ENCODE measurements at places on chromosomes 7 and 10.

GRCh38 chr10:48464121-48464870 lies 140.6 kb downstream of the ARHGAP22 start:
- no peak for DNase-seq

DNA sequence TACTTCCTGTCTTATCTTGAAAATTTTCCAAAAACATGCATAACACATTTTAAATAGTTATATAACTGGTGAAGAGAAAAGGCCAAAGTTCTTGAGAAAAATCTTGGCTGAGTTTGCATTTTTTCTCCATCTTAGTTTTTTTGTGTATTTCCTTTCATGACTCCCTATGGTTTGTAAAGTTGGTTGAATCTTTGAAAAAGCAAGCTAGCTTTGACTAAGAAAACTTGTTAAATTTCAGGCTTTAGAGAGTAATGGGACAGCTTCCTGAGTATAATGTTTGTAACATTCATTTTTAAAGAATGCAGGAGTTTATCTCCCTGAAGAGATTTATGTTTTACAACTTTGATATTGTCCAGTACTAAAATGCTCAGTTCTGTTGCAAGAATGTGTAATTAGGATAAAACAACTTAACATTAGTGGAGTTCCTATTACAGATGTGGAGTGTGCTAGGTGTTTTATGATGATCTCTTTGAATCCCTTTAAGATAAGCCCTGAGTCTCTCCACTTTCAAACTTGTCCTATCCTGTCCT lies 11.1 kb upstream of the HERPUD2 start:
- no peak for DNase-seq

DNA sequence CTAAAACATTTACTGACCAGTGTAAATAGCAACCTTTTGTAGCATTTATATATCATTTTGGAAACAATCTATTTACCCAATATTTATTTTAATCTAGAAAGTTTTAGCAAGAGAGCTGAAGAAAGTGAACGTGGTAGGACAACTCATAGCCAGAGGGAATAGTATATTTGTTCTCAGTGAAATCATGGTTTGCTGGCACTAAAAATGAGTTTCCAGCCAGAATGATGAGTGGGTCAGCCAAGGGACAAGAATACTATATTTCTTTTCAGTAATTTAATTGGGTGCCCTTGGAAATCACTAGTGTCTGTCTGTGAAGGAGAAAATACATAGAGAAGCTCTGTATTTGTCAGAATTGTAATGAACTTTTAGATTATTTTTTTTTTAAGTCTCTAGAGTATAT lies 74.9 kb downstream of the MINPP1 start:
- DNase-seq = no peak

- DNase-seq = no peak
These were observed 155.9 kb upstream of the ASAH2 start for GRCh38 chr10:50407076-50407801.

- no peak for DNase-seq
These were observed 43.2 kb downstream of the DPYSL4 start for GRCh38 chr10:132229834-132230556.

GRCh38 chr7:47428052-47428767 lies 153.7 kb downstream of the TNS3 start:
- DNase-seq = no peak

DNA sequence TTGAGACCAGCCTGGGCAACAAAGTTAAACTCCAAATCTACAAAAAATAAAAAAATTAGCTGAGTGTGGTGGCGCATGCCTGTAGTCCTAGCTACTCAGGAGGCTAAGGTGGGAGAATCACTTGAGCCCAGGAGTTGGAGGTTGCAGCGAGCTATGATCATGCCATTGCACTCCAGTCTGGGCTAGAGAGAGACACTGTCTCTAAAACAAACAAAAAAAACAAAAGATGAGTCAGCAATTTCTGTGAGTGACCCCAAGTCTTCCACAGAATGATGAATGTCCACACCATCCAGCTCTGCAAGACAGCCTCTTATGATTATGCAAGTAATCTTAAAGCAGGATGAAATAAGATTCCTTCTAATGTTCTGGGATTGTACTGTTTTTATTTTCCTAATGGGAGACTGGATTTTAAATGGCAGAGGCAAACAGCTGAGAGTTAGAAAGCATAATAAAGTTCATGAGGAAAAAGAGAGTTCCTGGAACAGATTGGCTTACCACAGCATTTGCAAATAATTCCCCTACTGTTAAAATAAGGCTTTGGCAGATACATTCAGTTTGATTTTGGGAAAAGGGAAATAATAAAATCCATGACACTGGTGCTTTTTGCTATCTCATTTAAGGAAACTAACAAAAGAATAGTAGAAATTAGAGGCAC lies 18.9 kb upstream of the PRKAR2B start:
- no peak for DNase-seq

GRCh38 chr7:72413290-72413689 lies 1.2 kb upstream of the CALN1 start:
- no peak for DNase-seq

- DNase-seq = no peak
These were observed 156.8 kb downstream of the CACNA2D1 start for GRCh38 chr7:82286798-82287140.

DNA sequence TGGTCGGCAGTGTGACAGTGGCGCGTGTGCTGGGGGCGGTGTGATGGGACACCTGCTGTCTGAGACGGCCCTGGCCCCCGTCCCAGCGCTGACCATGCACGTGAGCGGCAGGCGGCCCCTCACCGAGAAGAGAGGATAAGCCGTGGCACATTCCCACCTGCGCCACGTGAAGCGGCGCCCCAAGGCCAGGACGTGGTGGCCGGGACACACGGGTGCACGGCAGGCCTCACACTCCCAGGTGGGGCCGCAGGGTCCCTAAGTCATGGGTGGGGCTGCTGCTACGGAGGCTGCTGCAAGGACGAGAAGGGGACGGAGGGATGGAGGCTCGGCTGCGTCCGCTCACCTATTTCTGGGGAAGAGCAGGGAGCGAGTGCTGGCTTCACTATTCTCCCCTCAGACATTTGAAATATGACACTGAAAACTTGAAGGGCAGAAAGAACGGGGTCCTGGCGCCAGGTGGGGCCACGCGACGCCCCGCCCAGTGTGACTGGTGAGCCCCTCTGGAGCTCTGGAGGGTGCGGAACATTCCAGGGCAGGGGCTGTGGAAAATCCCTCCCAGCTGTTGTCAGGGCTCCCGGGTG lies 7.5 kb downstream of the CYP2W1 start:
- DNase-seq = no peak

GRCh38 chr7:31917256-31917655 lies 153.0 kb downstream of the PDE1C start:
- no peak for DNase-seq

- DNase-seq = no peak
These were observed 66.2 kb downstream of the CTBP2 start for GRCh38 chr10:125093974-125094705.

Data from cortex of kidney (tissue), 1 donor.